ENCODE measurements at places on chromosomes 1 and 21. TPM values are rescaled to one million over a fixed set of nuclear protein-coding genes. Genes with fewer than 3 reads are reported as not detected.

DNA sequence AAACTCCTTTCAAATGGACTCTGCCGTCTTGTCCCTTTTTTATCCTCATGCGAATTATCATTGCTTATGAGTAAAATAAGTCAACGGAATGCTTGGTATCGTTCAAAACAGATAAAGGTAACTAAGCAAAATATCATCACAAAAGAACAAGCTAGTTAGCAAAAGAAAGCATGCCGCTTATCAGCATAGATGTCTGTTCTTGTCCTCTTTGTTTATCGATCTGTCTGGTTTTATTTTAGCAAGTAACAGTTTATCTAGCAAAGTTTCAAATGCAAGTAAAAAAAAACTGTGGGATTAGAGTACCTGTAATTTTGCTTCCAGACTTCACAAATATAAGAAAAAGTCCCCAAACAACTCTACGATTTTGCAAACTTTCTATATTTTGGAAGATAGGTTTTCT lies 561.5 kb downstream of the USP25 start:
- ATAC-seq: no peak

DNA sequence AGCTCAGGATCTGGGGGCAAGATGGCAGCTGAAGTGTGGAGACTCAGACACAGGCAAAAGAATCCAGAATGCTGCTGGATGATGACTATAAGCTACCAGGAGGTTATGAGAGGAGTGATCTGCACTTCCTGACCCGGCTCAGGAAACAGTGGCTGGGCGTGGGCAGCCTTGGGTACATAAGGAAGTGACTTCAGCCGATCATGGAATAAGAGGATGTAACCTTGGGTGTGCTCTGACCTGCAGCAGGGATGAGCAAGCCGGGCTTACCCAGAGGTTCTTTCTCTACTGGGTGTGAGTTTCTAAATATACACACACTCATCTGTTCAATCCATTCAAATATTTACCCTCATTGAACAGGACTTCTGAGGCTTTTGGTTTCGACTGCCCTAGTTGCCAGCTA lies 62.7 kb downstream of the CD34 start:
- peak; percentile 73 for ATAC-seq

GRCh38 chr1:112894010-112894292 lies 62.0 kb downstream of the SLC16A1 start:
- ATAC-seq: no peak

DNA sequence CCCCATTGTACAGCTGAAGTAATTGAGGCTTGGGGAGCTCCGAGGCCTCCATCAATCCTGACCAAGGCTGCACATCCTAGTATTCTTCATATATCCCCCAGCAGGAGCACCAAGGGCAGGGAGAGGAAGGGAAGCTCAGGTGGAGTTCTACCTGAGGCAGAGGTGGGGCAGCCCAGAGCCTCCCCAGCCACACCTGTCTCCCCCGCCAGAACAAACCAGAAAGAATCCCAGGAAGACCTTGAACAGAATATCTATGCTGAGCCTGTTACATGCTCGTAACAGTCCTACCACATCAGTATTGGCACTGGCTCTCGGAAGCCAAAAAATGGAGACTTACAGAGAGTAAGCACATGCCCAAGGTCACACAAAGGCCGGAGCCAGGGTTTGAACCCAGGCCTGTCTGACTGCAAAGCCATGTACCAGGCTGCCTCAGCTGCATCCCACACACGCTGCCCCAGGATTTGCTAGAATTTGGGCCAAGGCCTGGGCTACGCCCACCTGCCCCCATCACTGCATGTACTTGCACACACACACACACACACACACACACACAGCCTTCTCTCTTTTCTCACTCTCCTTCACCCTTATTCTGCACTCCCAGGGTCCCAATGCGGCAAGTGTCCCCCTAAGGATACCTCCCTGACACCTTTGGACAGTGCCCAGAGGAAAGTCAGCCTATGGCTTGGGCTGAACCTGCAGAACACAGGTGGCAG lies 4.5 kb downstream of the E2F2 start:
- no peak for ATAC-seq

The COL16A1 gene
- 145 TPM for total RNA-seq

The GJA8 gene
- not detected for total RNA-seq

- ATAC-seq: no peak
These were observed 486.4 kb downstream of the PLPP3 start for GRCh38 chr1:56092684-56093570.

GRCh38 chr1:201597551-201598230 lies 58.8 kb downstream of the NAV1 start:
- ATAC-seq: peak; percentile 32

DNA sequence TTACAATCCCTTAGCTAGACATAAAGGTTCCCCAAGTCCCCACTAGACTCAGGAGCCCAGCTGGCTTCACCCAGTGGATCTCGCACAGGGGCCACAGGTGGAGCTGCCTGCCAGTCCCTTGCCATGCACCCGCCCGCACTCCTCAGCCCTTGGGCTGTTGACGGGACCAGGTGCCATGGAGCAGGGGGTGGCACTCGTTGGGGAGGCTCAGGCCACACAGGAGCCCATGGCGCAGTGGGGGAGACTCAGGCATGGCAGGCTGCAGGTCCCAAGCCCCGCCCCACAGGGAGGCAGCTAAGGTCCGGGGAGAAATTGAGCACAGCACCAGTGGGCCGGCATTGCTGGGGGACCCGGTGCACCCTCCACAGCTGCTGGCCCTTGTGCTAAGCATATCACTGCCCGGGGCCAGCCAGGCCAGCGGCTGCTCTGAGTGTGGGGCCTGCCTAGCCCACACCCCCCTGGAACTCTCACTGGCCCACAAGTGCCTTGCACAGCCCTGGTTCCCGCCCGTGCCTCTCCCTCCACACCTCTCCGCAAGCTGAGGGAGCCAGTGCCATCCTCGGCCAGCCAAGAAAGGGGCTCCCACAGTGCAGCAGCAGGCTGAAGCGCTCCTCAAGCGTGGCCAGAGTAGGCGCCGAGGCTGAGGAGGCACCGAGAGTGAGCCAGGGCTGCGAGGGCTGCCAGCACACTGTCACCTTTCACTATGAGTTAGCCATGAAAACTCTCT lies 117.8 kb downstream of the LIPI start:
- ATAC-seq: no peak

GRCh38 chr1:18077657-18078215 lies 29.9 kb upstream of the IGSF21 start:
- no peak for ATAC-seq

DNA sequence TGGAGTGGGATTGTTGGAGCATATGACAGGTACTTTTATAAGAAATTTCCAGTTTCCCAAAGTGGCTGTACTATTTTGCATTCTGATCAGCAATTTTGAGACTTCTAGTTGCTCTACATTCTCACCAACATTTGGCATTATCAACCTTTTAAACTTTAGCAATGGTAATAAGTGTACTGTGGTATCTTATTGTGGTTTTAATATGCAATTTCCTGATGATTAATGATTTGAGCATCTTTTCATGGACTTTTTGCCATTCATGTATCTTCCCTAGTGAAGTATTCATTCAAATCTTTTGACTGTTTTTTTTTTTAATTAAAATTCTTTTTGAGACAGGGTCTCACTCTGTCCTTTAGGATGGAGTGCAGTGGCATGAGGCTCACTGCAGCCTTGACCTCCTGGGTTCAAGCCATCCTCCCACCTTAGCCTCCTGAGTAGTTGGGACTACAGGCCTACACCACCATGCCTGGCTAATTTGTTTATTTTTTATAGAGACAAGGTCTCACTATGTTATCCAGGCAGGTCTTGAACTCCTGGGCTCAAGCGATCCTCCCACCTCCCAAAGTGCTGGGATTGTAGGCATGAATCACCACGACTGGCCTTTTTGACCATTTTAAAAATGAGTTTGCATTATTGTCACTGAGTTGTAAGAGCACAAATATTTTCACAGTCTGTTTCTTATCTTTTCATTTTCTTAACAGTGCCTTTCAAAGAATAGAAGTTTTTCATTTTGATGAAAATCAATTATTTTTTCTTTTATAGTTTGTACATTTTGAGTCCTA lies 7.8 kb upstream of the SLC6A9 start:
- no peak for ATAC-seq

- ATAC-seq: no peak
These were observed 5.7 kb downstream of the SLC9A1 start for GRCh38 chr1:27149084-27149761.

The HENMT1 gene
- 3.6 TPM for total RNA-seq

GRCh38 chr1:11473491-11474034 lies 5.4 kb upstream of the DISP3 start:
- no peak for ATAC-seq

The FUBP1 gene
- 50.8 TPM for total RNA-seq

DNA sequence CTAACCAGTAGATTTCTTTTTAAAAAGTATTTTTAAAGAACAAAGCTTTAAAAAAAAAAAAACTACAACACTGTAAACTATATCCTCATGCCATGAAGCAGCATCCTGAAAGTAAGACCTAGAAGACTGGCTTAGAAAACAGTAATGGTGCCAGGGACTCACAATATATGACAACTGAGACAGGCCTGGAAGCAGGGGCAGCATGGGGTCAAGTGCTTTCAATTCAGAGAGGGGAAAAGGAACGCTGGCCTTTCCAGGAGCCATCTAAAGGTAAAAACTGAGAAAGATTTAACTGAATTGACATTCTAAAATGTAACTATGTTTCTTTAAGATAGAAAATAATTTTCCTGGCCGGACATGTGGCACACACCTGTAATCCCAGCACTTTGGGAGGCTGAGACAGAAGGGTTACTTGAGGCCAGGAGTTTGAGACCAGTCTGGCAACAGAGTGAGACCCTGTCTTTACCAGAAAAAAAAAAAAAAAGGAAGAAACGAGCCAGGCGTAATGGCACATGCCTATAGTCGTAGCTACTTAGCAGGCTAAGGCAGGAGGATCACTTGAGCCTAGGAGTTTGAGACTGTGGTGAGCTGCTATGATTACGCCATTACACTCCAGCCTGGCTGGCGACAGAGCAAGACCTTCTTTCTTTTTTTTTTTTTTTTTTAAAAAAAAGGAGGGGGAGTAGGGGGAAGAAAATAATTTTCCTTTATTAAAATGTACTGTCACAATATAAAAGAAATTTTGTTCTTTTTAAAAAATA lies 54.1 kb downstream of the SLC35D1 start:
- ATAC-seq: no peak

DNA sequence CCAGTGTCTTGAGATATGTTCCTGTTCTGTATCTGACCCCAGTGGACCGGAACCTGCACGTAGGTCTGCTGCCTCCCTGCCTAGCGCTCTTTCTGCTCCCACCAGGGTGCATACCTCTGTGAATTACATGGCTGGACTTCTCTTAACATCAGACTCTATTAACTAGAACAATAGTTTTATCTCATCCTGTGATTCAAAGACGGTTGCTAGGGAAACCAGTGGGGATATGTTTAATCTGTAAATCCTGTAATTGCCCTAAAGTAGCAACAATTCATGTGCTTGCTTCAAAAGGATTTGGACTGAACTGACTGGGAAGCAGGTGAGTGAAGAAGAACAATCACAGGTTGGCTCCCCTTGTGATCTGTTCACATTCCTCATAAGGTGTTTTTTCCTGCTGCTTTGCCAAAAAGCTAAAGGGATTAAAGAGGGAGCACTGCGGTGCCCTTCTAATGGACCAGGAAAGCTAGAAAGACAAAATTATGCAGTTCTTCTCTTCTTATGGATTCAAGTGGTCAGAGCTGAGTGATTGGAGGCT lies 52.7 kb upstream of the DIRAS3 start:
- ATAC-seq: no peak

DNA sequence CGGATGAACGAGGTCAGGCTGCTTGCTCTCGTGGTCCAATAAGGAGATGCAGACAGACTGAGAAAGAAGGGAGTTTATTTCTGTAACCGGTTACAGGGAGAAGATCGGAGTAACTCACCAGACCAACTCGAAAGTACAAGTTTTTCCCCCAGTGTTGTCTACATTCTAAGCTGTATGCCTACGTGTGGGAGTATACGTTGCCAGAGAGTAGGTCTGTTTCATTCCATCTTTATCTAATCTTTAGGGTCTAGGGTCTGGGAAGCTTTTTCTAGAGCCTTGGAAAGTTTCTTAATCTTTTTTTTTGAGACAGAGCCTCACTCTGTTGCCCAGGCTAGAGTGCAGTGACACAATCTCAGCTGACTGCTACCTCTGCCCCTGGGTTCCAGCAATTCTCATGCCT lies 4.7 kb upstream of the PADI1 start:
- ATAC-seq: no peak

- no peak for ATAC-seq
These were observed 73.7 kb downstream of the SLC16A1 start for GRCh38 chr1:112882271-112882744.

DNA sequence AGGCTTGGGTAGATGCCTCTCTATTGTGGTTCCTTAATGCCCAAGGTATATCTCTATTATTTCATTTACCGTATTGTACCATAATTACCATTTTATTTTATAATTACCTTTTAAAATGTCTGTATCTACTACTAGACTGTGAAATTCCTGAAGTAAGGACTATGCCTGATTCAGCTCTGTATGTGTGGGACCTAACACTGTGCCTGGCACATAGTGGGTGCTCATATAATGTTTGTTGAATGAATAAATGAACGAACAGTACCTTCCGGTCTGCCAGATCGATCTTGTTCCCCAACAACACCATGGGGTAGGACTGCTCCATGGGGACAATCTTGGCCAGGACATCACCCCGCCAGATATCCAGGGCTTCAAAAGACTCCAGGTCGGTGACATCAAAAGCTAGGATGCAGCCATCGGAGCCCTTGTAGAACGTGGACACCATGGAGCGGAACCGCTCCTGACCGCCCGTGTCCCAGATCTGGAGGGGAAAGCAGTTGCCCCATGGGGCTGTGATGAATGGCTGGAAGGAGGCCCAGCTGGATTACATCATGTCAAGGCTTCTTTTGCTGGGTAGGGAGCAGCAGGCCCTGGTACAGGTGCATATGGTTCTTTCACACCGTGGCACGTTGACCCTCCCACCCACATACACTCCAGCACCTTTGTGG lies 10.8 kb downstream of the RAB7B start:
- no peak for ATAC-seq

The ATXN7L2 gene
- total RNA-seq: 2.6 TPM

DNA sequence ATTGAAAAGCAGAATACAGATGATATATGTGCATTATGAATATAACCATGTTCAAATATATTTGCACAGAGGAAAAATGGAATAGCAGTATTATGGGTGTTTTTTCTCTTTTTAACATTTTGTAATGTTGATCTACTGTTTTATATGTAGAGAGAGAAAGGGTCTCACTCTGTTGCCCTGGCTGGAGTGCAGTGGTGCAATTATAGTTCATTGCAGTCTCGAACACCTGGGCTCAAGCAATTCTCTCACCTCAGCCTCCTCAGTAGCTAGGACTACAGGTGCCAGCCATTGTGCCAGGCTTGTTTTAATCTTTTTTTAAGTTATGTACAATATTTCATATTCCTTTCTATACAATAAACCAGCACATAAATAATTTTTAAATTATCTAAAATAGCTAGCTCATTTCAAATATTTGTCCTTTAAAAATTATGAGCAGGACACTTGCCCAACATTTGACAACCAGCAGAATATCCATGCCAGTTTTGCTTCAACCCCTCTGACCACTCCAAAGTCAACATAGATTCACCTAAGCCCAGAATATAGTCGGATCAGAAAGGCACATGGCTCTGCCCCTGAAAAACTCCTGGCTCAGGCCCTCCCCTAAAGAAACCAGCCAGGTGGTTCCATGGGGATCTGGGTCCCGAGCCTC lies 29.8 kb downstream of the ZNF281 start:
- no peak for ATAC-seq
